ENCODE measurements at places on chromosomes 2 and 18.

DNA sequence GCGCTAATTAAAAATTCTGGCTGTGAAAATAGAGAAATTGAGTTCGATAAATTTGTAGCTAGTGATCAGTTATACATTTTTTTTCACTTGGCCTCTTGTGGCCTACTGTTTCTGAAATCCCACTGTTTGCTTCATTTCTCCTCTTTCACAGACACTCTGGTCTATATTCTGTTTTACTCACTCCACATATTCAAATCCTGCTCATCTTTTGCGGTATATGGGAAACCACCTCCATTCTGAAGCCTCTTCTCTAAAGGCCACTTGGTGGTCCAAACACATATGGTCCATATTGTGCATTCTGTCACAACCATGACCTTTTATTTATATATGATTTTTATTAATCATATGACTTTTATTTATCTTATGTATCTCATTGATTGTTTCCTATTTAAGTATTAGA is 67.0 kb downstream of the MYO1B start:
- no peak for DNase-seq

DNA sequence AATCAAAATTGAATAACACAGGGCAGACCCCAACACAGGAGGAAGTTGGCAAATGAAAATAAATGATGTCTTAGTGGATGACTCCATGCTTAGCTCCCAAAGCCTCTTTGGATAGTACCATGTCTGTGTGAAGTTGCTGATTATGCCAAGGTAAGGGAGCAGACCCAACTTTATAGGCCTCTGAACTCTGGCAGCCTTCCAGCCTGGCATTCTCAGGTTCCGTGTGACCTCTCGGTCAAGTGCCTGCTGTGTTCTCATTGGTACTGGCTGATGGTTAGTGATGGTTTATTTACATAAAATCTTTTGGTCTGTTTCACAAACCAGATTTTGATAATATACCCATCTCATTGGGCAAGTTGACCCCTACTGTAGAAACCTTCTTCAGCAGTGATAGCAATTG is 112.2 kb upstream of the TTC39C start:
- peak; percentile 46 for DNase-seq

DNA sequence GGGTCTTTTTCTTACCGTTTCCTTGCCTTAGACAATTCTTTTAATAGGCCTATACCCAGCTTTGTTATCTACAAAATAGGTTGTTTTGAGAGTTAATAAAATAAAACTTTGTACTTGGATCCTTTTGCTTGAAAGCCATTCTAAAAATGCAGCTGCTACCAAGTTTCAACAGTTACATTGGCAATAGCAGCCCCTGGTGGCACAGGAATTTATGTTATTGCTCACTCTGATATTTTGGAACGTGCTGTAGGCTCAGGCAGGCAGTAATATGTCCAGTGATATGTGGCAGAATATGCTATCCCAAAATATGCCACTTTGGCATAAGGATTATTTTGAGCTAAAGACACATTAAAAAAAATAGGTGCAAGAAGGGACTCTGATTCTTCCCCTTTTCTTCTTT is 6.7 kb upstream of the COMMD1 start:
- peak; percentile 9 for DNase-seq

- DNase-seq = no peak
Observed at GRCh38 chr2:53654396-53654795, 113.2 kb upstream of the CHAC2 start.

GRCh38 chr2:64543008-64543697 is 19.0 kb downstream of the AFTPH start:
- DNase-seq = no peak

GRCh38 chr2:62143696-62144095 is 52.2 kb upstream of the B3GNT2 start:
- DNase-seq = no peak

DNA sequence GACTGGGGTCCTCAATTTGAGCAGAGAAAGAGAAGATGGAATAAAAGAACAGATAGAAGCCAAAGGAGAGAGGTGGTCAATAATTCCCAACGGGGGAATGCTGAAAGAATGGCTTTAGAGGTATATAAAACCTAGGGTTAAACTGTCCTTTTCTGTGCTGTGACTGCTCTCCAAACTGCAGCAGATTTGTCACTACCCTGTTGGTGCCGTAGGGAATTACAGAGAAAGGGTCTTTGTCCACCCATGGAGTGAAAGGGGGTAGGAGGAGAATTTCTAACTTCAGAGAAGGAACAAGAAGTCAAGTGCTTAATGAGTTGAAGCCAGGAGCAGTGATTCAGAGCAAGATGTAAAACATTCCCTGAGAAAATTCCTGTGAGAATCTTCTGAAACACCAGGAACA is 486.5 kb downstream of the NUP35 start:
- no peak for DNase-seq

GRCh38 chr2:69138247-69138772 is 125.3 kb downstream of the ANTXR1 start:
- no peak for DNase-seq

- DNase-seq = no peak
Observed at GRCh38 chr2:5176764-5177163, 515.4 kb upstream of the SOX11 start.

DNA sequence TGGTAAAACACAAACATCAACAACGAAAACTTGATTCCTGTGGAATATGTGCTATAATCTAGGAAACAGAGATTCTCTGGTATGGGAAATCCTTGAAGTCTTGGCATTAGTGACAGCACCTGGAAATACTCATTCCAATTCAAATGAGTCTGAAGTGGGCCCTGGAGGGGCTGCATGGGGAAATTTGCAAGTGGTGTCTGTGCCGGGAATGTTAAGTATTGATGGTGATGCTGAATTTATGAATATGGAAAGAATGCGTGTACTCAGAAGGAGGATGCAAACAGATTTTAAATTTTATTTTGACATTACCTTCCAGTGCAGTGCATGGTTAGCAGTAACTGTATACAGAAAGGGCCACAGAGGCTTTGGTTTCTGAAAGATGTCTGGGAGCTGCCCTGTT is 37.2 kb downstream of the PTPRM start:
- no peak for DNase-seq

DNA sequence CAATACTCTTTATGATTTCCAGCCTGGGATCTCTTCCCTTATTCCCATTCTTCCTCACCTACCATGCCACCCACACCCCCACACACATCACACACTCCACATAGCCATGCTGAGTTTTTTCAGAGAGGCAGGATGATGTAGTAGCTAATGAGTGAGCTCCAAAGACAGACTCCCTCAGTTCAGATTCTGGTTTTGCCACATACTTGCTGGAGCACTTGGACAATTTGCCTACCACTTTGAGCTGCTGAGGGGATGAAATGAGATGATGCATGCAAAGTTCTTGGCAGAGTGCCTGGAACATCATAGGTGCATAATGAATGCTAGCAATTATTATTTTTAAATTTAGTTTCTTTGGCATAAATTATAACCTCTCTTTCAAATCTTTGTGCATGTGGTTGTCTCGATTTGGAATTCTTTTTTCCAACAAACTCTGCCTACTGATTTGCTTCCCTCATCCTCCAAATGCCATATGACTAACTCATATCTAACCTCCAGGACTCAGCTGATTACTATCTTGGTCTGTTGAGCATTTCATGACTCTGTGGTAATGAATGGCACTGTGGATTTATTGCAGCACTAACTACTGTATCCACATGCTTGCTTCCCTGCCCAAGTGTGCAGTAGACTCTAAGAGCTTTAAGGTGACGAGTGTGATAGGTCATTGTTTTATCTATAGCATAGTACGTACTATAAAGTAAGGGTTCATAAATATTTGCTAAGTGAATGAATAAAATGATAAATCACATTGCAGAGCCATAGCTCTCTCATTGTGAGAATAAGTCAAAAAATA is 99.1 kb downstream of the TACR1 start:
- DNase-seq = peak; percentile 68

GRCh38 chr2:152581360-152581759 is 135.9 kb downstream of the PRPF40A start:
- no peak for DNase-seq

- no peak for DNase-seq
Observed at GRCh38 chr2:238431456-238431855, 4.7 kb downstream of the ASB1 start.

DNA sequence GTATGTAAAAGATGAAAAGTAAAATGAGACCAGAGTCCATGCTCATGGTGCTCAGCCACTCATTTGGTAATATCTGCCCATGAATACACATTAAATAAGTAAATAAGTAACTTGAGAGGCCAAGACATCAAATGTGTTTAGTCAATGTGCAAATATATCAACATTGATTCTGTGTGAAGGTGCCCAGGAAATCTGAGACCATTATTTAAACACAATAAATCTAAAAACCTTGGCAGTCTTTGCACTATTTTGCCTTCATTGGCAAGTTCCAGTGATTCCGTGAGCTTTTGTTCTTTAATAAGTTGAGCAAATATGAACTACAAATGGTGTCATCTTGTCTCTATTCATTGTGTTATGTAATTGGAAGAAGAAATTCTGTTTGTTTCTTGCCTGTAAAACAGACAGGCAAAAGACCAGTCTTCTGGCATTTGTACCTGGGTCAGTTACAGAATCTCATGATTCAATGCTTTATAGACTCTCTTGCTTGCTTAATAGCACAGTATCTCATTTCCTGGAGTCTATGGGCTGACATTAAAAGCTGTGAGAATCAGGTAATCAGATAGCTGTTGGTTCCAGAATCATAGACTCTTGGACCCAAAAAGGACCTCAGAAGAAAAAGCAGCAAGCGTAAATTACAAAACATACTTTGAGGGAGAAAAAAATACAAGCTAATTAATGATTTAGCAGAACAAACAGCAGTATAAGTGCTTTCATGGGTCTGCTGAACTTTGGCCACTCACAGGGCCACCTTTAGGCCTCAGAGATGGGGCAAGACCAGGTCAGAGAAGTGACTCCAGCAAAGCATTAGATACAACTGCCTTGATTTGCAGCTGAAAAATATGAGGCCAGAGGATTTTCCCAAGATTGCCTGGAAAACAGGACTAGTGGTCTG is 20.0 kb upstream of the SERPINB3 start:
- DNase-seq = peak; percentile 52

DNA sequence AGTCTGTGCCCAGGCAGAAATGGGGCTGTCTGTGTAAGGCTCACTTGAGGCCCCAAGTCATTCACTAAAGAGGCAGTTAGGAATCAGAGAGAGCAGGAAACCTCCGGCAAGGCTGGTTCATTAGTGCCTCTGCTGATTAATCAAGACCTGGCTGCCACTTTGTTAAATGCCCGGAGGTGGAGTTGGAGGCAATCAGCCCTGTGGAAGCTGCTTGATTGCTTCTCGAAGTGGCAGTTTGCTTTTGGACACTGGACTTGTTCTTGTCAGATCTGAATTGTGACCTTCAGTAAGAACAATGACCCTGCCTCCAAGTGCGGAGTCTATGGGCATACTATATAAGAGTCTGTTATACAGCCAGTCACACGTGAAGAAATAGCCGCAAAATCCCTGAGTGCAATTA is 183.9 kb upstream of the LINC00305 start:
- no peak for DNase-seq

DNA sequence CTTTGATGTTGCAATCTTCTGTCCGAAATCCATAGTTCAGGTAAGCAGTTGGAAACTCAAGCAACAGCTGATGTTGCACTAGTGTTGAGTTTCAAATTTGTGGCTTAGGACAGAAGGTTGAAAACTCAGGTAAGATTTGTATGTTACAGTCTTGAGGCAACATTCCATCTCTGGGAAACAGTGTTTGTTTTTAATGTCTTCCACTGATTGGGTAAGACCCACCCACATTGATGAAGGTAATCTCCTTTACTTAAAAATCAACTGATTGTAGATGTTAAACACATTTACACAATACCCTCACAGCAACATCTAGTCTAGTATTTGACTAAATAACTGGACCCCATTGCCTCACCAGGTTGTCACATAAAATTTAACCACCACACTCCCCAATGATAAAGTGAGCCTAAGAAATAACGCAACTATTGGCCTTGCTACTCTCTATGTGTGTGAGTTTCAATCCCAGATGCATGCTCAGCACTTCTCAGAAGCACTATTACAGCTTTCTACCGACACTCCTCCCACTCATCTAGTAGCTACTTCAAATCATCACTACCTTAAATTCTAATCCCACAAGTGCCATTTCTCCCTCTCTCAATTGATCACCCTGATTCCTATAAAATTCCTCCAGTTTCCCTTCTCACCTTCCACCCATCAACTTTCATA is 164.0 kb downstream of the MBD2 start:
- DNase-seq = no peak

DNA sequence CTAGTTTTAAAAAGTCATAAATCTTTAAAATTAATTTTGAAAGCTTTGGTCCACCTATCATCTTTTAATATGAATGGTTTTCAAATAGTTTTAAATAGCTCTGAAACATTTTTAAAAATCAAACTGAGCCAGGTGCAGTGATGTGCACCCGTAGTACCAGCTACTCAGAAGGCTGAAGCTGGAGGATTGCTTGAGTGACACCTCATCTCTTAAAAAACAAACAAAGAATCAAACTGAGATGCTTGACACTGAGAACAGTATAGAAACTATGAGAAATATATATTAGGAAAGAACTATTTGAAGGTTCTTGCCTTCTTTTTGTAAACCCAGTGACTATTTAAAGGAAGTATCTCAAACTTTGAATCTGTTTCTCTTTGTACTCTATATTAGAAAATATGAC is 67.4 kb downstream of the BARD1 start:
- no peak for DNase-seq

- DNase-seq = no peak
Observed at GRCh38 chr2:241083091-241083415, 19.0 kb downstream of the MTERF4 start.

DNA sequence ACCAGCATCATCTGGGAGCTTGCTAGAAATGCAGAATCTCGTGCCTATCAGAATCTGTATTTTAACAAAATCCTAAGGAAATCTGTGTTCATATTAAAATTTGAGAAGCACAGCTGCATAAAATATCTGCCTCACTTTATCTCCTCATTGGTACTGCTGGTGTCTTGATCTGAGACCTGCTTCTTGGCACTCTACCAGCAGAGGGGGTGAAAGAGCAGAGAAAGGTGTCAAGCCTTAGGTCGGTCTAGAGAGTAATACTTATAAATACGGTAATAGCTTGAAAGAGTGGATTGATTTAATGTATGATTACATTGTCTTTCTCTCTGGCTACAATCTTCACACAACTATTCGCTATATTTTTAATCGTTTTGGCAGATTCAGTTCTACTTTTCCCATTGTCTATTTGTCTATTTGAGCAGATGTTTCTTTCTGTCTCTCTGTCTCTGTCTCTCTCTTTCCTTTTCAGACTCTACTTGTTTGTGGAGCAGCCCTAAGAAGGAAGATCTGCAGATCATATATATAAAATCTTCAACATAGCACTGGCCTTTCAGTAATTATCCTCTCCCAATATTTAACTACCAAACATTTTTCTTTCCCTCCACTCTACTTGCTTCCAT is 1.7 kb upstream of the GCG start:
- DNase-seq = peak; percentile 69

GRCh38 chr18:9022397-9023155 is 79.9 kb upstream of the NDUFV2 start:
- no peak for DNase-seq

DNA sequence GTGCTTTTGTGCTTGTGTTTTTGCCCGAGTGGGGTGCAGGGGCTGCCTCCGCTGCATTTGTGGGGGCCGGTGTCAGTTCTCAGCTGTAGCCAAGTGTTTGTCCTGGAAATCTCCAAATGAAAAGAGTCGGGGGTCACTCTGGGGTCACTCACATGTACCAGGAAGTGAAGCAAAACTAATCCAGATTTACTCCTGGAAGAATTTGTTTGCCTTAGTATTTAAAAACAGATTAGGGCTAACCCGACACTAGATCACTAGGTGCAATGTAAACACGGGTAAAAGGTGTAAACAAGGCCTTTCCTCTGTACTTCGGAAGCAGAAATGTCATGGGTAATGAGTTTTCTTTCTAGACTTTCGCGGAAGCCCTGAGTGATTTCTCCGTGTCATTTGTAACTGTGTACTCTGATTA is 50.3 kb downstream of the GBX2 start:
- no peak for DNase-seq

All from NCI-H1105 treated with DMSO at 0.1 percent for 48 hours (cell line).